SJCRH30 (cell line): ENCODE measurements at places on chromosomes 12 and 14. TPM values are rescaled to one million over a fixed set of nuclear protein-coding genes. Genes with fewer than 3 reads are reported as not detected.

GRCh38 chr14:54681811-54682261 is 114.9 kb downstream of the SAMD4A start:
- no peak overlapping the region for H3K4me3 ChIP-seq
- H3K4me1 ChIP-seq, result peaks cover 12% of the 10 kb centered on the region
- no peak overlapping the region for H3K27ac ChIP-seq
- H3K36me3 ChIP-seq, result no peaks in the 10 kb centered on the region
- DNase-seq, result no peak
- H3K27me3 ChIP-seq, result no peaks in the 10 kb centered on the region

- no peaks in the 10 kb centered on the region for H3K36me3 ChIP-seq
- H3K27me3 ChIP-seq, result peaks cover 34% of the 10 kb centered on the region
- no peaks in the 10 kb centered on the region for H3K4me1 ChIP-seq
- no peak for DNase-seq
- no peak overlapping the region for H3K27ac ChIP-seq
These were observed 357.7 kb downstream of the CACNA1C start for GRCh38 chr12:2410496-2410895.

- peaks cover 28% of the 10 kb centered on the region for H3K4me1 ChIP-seq
- no peaks in the 10 kb centered on the region for H3K36me3 ChIP-seq
- no peaks in the 10 kb centered on the region for H3K27me3 ChIP-seq
- H3K4me3 ChIP-seq, result peak overlapping the region; percentile 44
- DNase-seq, result peak; percentile 94
- H3K27ac ChIP-seq, result peak overlapping the region; percentile 88
These were observed 5.5 kb downstream of the TMEM63C start for GRCh38 chr14:77186911-77187648.

- DNase-seq, result no peak
- H3K4me1 ChIP-seq, result peaks cover 5% of the 10 kb centered on the region
- H3K4me3 ChIP-seq, result no peak overlapping the region
- H3K36me3 ChIP-seq, result no peaks in the 10 kb centered on the region
- H3K27me3 ChIP-seq, result no peaks in the 10 kb centered on the region
- H3K27ac ChIP-seq, result no peak overlapping the region
These were observed 70.4 kb downstream of the FUT8 start for GRCh38 chr14:65482757-65483438.

DNA sequence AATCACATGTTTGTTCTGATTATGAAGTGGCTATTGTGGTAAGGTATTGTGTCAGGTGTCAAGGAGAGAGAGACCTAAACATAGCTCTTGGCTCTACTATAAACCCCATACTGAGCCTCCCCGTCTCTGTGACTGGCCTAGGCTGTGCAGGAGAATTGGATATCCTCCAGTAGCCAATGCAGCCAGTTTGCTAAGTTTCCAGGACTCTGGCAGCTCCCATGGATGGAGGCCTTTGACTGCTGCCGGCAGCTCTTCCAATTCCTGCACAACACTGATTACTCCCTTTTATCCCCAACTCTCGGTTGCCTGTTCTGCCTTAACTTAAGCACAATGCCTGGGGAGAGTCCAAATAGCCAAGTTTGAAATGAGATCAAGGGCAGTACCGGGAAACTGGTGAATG is 59.3 kb downstream of the ABCC9 start:
- no peaks in the 10 kb centered on the region for H3K36me3 ChIP-seq
- no peak overlapping the region for H3K4me3 ChIP-seq
- no peak overlapping the region for H3K27ac ChIP-seq
- no peaks in the 10 kb centered on the region for H3K4me1 ChIP-seq

- H3K4me3 ChIP-seq, result no peak overlapping the region
- no peaks in the 10 kb centered on the region for H3K4me1 ChIP-seq
- no peak for DNase-seq
- H3K27ac ChIP-seq, result no peak overlapping the region
These were observed 99.5 kb downstream of the NUBPL start for GRCh38 chr14:31660728-31661127.

- DNase-seq, result no peak
- peaks cover 4% of the 10 kb centered on the region; the same call in 1 of the 2 replicates for H3K4me1 ChIP-seq
- 0 out of 2 replicates have a peak, but pooled peaks cover 2% of the 10 kb centered on the region for H3K36me3 ChIP-seq
- H3K4me3 ChIP-seq, result no peak overlapping the region
- no peak overlapping the region for H3K27ac ChIP-seq
These were observed 59.3 kb downstream of the HEATR5A start for GRCh38 chr14:31360919-31361662.

KLHL28 gene
- total RNA-seq, result 9.4 and 10.7 TPM in 2 replicates

NEUROD4 gene
- not detected in 2 replicates for total RNA-seq

HOXC11 gene
- total RNA-seq, result 1.1 and 1.2 TPM in 2 replicates
